ENCODE measurements at places on chromosomes 6 and 20.
A peak's percentile ranks its signal among the peaks of the same experiment; 100 is the strongest.

DNA sequence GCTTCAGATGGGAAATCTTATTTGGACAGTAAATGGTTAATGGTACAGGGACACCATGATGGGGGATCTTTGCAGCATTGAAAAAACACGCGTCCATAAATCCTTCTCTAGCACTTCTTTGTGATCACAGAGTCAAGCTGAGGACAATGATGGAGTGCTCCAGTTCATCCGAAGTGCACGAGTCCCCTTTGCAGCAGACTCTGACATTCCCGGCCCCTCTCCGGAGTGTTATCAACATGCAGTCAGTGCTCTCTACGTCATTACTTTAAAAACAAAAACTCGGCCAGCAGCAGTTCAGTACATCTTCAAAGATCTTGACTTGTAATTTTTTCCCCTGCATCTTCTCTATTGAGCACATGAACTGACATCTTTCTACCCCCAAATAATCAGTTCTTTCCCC, 185.5 kb upstream of the AKAP12 start:
- no peak for DNase-seq

- no peak for DNase-seq
These were observed 2.6 kb upstream of the CST9 start for GRCh38 chr20:23608251-23608846.

GRCh38 chr20:50848846-50849673, 54.2 kb downstream of the BCAS4 start:
- DNase-seq: no peak

GRCh38 chr6:75268121-75268987, 16.2 kb downstream of the TMEM30A start:
- no peak for DNase-seq

DNA sequence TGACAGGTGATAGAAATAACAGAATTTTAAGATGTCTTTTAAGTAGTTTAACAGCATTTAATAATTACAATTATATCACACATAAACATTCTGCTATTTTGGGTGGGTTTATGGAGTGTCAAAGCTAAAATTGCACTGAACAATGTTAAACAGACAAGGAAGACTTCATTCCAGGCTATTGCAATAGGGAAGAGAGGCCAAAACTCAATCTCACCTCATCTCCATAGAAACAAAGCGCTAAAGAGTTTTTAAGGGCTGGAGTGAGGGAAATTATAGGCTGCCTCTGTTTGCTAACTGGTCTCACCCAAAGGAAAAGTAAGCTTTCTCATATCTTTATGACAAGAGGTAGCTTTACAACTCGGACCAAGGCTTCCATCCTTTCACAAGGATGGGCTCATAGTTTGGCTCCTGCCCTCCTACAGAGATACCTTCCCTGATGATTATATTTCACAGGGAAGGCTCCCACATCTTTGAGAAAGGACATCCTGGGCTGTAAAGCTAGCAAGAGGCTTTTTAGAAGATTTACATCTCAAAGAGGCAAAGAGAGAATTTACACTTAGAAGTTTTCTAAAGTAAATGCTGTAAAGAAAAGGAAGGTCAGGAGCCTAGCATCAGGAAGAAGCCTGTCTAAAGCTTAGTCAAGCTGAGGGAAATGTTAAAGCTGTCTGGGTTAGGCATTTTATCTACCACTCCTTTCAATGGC, 350.2 kb upstream of the IMPG1 start:
- no peak for DNase-seq

GRCh38 chr6:3446184-3446583, 10.7 kb downstream of the SLC22A23 start:
- DNase-seq: no peak

- DNase-seq: peak; percentile 24
These were observed 73.3 kb downstream of the OTOR start for GRCh38 chr20:16821211-16822089.

DNA sequence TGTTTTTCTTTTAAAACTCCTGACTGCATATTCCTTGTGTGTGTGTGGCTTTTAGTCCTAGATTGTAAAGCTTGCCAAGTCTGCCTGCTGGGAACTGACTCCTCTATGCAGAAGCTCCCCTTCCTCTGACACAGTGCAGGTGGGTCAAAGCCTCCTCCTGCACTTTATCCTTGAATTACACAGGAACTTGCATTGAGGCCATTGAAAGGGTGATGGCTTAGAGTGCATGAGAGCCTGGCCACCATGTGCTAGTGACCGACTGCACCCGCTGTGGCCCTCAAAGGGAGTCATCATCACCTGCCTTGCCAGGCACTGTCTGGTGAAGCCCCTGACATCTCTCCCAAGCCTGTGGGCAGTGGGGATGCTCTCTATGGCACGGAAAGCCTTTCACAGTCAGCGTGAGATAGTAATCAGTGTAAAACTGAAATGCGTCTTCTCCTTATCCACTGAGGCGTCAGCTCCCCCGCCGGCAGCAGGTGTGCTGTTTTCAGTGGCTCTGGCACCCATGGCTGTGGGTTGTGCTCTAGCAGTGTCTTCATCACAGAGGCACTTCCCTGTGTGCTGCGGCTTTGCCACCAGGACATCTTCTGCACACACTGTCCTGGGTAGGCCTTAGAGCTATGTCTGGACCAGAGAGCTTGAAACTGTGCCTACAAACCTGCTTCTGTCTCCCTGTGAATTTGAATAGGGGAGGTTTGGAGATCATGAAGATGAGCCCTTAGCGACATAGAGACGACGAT, 87.9 kb downstream of the THBS2 start:
- DNase-seq: no peak

GRCh38 chr6:107534571-107535141, 44.7 kb downstream of the SOBP start:
- DNase-seq: no peak

DNA sequence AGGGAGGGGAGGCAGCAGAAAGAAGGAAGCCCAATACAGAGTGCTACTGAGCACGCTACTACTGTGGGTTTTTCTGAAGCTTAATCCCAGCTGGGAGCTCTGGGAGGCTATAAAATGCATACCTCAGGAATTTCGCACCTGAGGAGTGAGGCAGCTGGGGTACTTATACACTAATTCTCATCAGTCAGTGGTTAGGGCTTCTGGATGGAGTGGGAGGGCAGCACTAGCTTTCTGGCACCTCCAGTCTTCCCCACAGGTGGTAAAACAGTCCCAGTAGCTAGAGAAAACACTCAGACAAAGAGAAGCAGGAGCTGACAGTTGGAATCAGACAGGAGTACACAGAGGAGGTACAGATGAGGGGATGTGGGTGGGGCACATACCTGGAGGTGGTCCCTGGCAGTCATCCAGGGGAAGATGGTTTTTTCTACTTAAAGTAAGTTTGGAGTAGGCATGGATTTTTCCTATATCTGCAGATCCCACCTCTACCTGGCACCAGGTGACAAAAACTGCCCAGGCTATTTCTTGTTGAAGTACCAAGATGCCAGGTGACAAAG, 37.8 kb downstream of the CPXM1 start:
- no peak for DNase-seq

Measured in NCI-H510A treated with DMSO at 0.1 percent for 48 hours (cell line).